B cell (primary cell): ENCODE measurements at places on chromosomes 16 and 17. TPM values are rescaled to one million over a fixed set of nuclear protein-coding genes. Genes with fewer than 3 reads are reported as not detected.

GRCh38 chr17:3318336-3318735 is 20.2 kb upstream of the OR3A1 start:
- no peak for DNase-seq

TMEM235 gene
- total RNA-seq: not detected in 2 replicates

KRT36 gene
- not detected in 2 replicates for total RNA-seq

DNA sequence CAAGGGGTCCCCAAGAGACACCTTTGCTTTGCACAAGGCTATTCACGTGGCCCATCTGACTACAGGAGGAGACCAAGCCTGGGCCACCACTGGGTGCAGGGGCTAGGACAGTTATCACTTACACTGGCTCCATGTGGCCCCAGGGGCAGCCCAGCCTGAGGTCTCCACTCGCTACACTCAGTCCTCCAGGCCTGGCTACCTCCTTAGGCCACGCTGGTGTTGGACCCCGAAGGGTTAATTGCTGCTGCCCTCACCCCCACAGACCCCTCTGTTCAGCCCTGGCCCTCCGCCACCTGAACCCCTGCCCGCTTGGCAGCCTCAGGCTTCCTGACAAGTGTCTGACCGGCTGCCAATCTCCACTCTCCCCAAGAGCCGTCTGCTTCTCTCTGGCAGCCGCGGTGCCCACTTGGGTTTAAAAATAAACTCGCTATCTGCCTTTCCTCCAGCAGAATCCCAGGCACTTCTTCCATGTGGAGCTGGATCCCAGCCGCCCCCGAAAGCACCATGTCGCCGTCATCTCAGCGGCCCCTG is 27.8 kb downstream of the ADAM11 start:
- no peak for DNase-seq

- DNase-seq: no peak
Measured at GRCh38 chr16:4696172-4696904, 3.0 kb downstream of the NUDT16L1 start.

GRCh38 chr17:36540696-36541095 is 4.0 kb upstream of the GGNBP2 start:
- DNase-seq: no peak

MC1R gene
- 12.2 and 13.2 TPM in 2 replicates for total RNA-seq

GRCh38 chr17:73432624-73433190 is 120.9 kb upstream of the CDC42EP4 start:
- no peak for DNase-seq

GRCh38 chr17:73364155-73364522 is 52.3 kb upstream of the CDC42EP4 start:
- no peak for DNase-seq

DNA sequence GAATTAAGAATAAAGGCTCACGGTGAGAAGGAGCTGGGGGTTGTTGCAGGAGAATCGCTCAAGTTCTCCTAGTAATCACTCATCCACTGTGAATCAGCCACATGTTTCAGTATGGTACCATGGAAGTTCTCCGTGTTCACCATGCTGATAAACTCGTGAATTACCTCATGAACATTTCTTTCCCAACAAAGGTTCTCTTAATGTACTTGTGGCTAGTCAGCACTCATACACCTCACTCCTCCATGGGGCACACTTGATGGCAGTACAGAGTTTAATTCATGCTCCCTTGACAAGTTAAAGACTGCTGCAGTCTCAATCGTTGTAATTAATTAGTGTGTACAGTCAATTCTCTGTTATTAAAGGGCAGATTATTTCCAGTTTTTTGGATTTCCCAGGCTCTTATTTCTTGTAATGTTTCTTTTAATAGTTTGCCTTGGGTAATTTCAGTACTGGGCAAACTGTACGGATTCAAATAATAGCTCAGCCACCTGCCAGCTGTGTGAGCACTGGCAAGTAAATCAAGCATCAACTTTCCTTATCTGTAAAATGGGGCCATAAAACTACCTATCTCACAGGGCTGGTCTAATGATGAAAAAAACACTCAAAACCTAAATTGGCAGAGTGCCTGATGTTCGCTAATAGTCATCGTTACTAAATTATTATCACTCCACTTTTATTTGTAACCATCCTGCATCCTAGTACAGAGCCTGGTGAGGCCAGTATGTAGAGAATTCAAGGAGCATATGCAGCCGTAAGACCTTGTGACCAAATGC is 6.1 kb downstream of the GOT2 start:
- DNase-seq: no peak

DNA sequence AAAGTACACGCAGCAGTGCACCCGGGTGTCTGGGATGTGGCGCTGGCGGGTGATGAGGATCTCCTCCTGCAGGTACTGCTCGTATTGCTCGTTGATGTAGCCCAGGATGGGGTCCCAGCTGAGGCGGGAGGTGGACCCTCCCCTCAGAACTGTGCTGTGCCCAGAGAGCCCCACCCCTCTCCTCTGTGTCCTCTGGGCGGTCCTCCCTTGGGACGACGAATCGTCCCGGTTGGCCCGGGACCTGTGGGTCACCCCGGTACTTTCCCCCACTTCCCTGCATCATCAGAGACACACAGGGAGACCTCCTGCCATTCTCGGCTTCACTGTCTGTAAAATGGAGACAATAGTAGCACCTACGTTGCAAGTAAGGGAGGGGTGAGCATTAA is 4.2 kb downstream of the SEPTIN12 start:
- no peak for DNase-seq

- no peak for DNase-seq
Measured at GRCh38 chr17:36880268-36880905, 56.9 kb upstream of the LHX1 start.

DNA sequence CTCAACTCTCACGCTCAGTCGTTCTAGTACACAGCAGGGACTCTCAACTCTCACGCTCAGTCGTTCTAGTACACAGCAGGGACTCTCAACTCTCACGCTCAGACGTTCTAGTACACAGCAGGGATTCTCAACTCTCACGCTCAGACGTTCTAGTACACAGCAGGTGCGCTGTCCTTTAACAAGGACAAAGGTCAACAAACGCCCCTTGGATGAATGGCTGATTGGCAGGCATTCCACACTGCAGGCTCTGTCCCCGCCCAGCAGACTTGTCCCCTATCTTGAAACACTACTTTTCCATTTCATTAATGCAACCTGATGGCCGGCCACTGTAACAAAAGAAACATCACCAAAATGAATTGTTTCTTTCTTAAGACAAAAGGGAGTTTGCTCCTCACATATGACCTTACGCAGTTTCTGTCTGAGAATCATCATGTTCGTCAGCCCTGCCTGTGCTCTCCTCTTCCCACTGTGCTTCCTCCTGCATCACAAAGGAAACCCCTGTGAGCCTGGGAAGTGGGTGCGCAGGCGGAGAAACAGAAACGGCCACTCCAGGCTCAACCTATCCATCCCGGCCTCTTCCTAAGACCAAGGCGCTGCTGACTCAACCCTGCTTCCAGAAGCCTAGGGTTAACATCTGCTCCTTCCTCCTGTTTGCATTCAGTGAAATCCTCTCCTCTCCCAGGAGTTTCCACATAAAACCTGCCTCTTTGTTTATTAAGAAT is 59.8 kb downstream of the ANKRD11 start:
- DNase-seq: no peak

KCNJ2 gene
- total RNA-seq: not detected in 2 replicates

RECQL5 gene
- 56.6 and 58.5 TPM in 2 replicates for total RNA-seq
